ENCODE measurements at places on chromosomes 12 and 14.
A peak's percentile ranks its signal among the peaks of the same experiment; 100 is the strongest.

- no peak for DNase-seq
Measured at GRCh38 chr14:93702946-93703345, 85.3 kb downstream of the PRIMA1 start.

DNA sequence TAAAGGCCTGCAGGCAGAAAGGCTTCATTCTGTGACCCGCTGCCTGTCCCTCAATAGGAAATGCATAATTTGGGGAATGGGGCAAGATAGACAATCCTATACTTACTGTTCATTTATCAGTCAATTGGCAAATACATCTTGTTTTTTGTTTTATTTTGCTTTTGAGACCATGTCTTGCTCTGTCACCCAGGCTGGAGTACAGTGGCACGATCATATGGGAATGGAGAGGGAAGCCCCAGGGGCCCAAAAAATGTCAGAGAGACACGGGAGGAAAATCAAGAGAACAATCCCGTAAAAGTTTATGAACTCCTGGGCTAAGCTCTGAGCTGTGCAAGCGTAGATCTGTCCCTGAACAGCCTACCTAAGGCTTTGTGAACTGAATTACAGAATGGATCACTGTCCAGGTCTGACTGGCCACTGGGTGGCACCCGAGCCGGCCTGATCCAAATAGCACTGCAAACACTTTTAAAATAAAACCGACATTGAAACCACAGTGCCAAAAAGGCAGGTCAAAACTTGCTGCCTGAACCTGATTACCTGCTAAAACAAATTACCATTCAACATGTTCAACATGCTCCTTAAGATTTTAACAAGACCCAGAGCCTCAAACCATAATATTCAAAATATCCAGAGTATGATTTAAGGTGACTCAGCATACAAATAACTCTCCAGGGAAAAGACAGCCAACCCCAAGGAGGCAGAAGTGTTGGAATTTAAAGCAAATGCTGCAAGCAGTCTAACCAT is 11.8 kb downstream of the COPS7A start:
- DNase-seq: peak; percentile 25

GRCh38 chr14:105460116-105460515 is 14.5 kb upstream of the CRIP2 start:
- DNase-seq: no peak

- no peak for DNase-seq
Measured at GRCh38 chr14:105420974-105421674, 1.5 kb downstream of the MTA1 start.

- no peak for DNase-seq
Measured at GRCh38 chr14:93276031-93276716, 56.7 kb downstream of the BTBD7 start.

DNA sequence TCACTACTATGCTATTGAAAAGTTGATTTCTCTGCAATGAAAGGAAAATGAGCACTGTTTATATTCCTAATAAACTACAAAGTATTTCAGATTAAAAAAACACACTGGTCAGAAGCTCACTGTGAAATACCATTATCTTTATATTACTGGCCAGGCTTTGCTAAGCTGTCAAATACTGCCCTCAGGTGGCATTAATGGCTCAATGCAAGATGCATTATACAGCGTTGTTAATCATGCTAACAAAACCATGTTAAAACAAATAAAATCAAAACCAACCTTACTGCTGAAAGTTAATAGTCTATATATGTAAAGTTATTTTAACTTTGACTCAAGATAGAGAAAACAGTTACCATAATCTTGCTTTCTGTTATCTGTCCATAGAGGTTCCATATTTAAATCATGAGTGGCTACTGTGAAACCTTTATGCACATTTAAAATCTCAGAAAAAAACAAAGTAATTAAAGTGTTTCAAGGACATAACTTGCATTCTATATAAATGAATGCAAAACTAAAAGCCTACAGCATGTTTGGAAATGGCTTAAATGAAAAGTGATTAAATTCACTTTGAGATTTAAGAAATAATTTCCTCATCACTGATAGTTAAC is 121.7 kb downstream of the RALGAPA1 start:
- DNase-seq: peak; percentile 6

GRCh38 chr12:104695453-104696148 is 238.9 kb downstream of the CHST11 start:
- DNase-seq: no peak

DNA sequence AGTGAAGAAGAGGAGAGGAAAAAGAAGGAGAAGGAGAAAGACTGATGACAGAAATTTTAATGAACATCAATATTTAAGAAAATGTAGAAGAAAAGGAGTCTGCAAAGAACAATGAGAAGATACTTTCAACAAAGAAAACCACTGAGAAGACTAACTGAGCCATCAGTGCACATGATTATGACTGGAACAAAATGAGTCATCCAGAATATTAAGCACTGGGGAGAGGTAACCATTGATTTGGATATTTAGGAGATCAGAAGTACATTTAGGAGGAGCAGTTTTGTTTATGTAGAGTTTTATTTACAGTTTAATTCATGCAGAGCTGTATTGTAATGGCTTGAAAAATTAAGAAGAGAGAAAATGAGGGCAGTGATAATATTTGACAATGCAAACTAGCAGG is 159.1 kb downstream of the C12orf50 start:
- no peak for DNase-seq

- DNase-seq: no peak
Measured at GRCh38 chr12:80946591-80946990, 8.9 kb upstream of the LIN7A start.

DNA sequence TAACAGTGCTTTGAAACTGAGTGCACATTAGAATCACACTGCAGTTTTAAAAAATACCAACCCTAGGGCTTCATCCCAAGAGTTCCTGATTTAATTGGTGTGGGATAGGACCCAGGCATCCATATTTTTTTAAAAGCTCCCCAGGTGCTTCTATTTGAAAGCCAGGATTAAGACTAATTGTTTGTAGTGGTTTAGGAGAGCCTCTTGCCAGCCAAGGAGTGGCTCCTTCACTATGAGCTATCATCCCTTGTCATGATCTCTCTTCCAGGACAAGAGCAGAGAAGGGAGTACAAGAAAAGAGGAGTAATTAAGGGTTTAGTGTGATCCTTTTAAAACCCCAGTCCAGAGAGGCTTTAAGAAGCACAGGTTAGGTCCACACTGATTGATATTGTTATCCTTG is 178.0 kb downstream of the CAND1 start:
- DNase-seq: no peak

- no peak for DNase-seq
Measured at GRCh38 chr14:68690089-68690958, 102.5 kb downstream of the ZFP36L1 start.

DNA sequence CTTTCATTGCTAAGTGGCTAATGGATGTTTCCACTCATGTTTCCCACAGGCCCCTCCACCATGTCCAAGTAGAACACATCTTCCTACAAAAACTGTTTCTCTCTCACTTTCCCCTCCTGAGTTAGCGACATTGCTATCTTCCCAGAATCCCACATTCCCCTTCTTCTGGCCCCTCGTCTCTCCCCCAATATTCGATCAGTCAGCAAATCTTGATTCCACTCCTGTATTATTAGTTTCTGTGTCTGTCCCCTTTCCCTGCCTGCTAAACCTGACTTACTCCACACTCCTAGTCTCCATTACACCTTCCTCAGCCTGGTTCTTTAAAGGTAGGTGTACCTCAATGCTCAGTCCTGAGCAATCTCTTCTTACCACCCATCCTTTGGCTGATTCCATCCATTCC is 19.3 kb upstream of the SAMD4A start:
- no peak for DNase-seq

- no peak for DNase-seq
Measured at GRCh38 chr12:55126106-55126505, at the start of gene OR9K2. Gene OR9K2 (plus strand): TSS chr12:55126406. CDS start chr12:55129835, 3,429 bp downstream.

GRCh38 chr12:21305661-21306060 is 29.1 kb downstream of the SLCO1A2 start:
- no peak for DNase-seq

DNA sequence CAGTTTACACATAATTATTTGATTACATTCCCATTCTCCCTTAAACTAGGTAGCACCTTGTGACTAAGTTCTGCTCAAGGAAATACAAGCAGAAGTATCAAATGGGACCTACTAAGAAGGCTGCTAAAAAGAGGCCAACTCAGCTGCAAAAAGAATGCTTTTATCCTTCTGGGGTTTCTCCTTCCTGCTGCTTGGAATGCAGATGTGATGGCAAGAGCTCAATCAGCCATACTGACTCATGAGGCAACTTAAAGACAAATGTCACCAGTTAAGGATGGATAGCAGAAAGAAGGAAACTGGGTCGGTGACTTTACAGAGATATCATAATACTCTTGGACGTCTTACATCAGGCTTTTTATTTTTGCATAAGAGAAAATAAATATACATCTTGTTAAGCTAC is 38.0 kb upstream of the RAP1B start:
- no peak for DNase-seq

DNA sequence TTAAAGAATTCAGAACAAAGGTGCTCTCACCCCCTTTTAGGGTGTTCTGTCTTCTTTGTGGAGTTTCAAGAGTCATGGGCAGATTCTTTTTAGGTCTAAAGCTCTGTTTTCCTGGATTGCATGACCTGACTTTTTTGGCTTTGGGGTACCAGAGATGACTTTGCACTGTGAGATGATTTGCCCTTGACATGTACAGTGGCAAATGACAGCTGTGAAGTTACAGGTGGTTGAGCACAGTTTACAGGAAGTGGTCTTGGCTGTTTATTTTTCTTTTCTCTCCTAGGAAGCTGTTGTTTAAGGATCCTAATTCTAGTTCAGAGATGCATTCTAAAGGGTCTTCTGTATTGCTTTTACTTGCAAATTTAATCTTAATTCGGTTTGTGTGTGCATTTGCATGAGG is 83.8 kb upstream of the METAP2 start:
- no peak for DNase-seq

- DNase-seq: no peak
Measured at GRCh38 chr14:33631021-33631420, 319.9 kb downstream of the EGLN3 start.

DNA sequence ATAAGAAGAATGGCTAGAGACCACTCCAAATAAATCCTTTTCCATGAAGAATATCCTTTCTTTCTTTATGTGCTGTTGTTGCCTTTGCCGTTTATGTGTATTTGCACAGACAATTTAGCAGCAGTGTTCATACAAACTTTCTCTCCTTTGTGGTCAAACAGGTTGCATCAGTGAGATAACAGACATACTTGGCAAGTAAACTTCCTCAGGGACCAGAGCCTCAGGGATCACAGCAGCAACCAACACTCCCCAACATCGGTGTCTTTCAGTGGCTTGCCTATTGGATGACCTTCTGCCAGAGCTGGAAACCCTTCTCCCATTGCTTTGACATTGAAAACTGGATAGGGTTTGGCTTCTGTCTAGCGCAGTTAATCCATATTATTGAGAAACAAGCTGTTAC is 252.2 kb downstream of the BTG1 start:
- no peak for DNase-seq

- no peak for DNase-seq
Measured at GRCh38 chr12:112196196-112196875, 71.0 kb downstream of the TRAFD1 start.

- no peak for DNase-seq
Measured at GRCh38 chr12:106317406-106318082, 15.0 kb downstream of the TCP11L2 start.

- DNase-seq: no peak
Measured at GRCh38 chr12:112124918-112125249, 476 bp upstream of the TRAFD1 start.

GRCh38 chr12:82745807-82746206 is 59.1 kb downstream of the TMTC2 start:
- DNase-seq: no peak

- no peak for DNase-seq
Measured at GRCh38 chr12:12201274-12201758, 65.5 kb downstream of the LRP6 start.

DNA sequence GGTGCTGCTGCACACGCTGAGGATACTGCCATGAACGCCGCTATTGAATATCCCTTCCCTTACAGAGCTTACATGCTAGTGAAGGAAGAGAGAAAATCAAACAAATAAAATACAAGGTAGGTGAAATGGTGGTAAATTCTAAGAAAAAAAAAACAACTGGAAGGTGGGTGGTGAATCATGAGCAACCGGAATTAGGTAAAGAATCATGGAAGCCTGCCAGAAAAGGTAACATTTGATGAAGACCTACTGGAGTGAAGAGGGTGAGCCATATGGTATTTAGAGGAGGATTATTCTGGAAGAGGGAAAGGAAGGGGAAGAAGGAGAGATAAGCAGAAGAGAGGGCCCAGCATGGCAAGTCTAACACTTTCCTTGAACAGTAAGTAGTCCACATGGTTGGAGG is 76.1 kb downstream of the LRIG3 start:
- no peak for DNase-seq

- no peak for DNase-seq
Measured at GRCh38 chr14:92513966-92514843, 624 bp downstream of the RIN3 start.

DNA sequence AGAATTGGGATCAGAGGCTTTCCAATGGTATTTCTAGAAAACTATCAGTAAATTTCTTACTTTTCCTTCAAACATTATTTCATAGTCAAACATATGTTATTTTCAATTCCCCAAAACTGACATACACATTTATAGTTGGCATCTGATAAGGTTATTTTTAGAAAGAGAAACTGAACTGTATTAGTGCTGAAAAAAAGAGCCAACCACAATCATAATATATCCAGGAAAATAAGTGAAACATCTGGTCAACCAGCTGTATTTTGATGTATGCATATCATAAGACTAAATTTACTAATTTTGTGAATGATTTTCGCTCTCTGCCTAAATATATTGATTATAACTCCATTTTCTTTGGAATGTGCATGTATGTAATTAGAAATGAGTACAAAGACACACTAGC is 554.2 kb downstream of the FLRT2 start:
- no peak for DNase-seq

DNA sequence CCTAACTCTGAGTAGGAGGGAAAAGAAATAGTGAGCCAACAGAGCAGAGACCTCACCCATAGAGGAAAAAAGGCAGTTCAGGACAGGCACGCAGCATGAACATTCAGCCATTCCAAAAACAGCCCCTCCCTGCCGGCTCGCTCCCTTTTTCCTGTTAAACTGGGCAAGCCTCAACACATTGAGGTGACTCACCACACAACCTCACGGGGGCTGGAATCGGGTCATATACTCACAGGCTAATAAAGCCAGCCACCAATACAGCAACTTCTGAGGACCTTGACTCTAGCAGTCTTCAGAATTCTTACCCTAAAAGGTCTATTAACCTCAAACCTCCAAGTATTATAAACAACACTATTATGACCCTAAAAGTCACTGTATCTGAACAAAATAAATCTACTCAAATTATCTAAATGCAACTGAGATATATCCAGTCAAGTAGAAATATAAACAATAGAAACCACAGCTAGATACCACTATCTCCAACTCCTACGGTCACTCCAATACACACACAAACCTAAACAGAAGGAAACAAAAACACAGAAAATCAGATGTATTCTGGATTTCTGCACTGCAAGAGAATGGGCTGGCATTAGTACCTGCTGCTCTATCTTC is 6.3 kb downstream of the YBX3 start:
- DNase-seq: peak; percentile 15

DNA sequence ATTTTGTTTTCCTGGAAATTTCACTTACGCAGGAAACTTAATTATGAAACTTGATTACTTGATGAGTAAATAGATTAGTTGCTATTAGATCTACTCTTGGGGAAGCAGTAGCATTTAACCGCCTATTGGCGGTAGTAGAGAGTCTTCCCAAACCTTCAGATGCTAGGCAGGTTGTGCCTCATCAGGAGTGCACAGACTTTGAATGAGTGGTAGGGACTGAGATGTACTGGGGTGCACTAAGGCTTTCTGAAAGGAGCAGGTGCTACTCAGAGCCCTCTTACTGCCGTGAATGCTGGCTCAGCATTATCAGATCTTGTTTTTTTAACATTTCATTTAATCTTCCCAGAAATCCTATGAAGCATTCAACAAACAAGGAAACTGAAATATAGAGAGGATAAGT is 7.7 kb downstream of the GATC start:
- no peak for DNase-seq

- DNase-seq: no peak
Measured at GRCh38 chr14:75246546-75247285, 31.9 kb upstream of the FOS start.

Data from C1 segment of cervical spinal cord (tissue), 14 donors.